ENCODE measurements at places on chromosomes 6 and 20.

DNA sequence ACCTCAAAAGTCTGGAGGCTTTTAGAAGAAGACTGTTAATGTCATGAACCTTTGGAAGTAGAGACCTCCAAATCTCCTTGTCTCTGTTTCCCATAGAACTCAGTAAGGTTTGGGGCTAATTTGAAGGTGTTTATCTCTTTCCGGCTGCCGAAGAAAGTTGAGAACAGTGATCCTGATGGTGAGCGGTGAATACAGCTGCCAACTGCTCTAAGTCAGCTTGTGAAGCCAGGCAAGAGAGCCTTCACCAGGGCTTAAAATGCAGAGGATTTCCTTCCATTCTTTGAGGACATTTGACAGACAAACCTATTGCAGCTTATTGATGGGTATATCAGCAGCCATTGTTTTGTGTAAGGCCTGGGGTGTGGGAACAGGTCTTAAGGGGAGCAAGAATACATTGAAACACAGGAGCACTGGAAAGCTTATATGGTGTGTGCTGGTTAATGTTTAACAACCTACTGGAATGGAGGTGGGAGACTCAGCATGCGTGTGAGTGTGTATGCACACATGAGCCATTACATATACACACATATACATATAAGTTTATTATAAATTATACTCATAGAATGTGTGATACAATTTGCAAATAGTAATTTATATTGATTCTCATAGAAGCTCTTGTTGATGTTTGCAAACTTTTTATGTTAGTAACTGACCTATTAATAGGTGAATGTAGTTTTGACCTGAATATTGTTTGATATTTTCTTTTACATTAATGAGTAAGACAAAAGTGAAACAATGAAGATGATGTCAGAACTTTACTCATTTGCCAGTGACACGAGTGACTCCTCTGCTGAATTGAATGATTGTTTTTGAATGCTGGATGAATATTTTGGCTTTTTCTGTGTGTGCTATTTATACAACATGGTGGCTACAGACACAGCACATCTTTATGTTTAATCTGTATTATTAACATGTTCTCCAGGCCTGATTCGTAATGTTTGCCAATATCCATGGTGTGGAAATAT, 18.1 kb downstream of the PLEKHG1 start:
- DNase-seq, result no peak

DNA sequence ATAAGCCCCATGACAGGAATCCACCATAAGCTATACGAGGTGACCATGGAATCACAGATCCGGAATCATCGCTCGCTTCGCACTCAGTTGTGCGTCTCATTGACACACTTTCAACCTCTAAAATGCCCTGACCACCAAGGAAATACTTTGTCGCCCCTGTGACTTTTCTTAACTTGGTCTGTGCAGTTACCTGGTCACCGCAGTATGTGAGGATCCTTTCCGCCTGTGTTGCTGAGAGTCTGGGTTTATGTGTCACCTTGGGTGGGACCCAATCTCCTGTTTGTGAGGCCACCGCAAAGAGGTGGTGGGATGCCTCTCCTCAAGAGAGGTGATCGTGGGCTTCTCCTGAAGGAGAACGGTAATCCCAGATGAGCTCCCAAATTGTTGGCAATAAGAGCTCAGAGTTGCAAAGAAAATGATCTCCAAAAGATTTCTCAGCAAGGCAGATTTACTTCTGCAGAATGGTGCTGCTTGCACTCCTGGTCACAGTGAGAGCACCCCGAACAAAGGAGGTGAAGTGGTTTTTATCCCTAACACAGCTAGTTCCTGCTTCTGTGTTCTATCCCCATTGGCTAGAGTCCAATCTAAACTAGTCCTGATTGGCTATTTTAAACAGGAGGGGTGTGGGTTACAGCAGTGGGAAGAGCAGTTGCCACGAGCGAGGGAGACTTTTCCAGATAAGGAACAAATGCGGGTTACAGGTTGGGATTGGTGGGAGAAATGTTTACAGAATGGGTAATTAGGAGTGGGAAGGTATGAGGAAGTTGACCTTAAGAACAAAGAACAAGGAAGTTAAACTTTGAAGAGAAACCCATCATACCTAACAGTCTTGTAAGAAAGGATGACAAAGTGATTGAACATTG, 9.1 kb upstream of the ZNFX1 start:
- DNase-seq, result no peak

- no peak for DNase-seq
These were observed 4.1 kb upstream of the AIF1 start for GRCh38 chr6:31610968-31611367.

DNA sequence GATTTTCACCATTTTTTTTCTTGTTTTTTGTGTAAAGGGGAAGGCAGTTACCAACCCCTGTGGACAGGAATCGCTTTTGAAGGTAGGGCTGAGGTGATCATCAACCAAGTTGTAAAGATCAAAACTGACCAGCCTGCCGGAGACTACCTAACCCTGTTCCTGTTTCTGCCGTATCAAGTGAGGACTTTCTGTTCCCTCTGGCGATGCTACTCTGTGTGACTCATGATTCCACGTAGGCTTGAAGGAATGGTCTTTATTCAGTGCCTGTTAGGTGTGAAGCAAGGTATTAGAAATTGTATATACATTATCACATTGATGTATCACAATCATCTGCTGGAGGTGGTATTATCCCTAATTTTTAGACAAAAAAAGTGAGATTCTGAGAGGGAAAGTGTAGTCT, 161.3 kb downstream of the SOX4 start:
- DNase-seq, result no peak

DNA sequence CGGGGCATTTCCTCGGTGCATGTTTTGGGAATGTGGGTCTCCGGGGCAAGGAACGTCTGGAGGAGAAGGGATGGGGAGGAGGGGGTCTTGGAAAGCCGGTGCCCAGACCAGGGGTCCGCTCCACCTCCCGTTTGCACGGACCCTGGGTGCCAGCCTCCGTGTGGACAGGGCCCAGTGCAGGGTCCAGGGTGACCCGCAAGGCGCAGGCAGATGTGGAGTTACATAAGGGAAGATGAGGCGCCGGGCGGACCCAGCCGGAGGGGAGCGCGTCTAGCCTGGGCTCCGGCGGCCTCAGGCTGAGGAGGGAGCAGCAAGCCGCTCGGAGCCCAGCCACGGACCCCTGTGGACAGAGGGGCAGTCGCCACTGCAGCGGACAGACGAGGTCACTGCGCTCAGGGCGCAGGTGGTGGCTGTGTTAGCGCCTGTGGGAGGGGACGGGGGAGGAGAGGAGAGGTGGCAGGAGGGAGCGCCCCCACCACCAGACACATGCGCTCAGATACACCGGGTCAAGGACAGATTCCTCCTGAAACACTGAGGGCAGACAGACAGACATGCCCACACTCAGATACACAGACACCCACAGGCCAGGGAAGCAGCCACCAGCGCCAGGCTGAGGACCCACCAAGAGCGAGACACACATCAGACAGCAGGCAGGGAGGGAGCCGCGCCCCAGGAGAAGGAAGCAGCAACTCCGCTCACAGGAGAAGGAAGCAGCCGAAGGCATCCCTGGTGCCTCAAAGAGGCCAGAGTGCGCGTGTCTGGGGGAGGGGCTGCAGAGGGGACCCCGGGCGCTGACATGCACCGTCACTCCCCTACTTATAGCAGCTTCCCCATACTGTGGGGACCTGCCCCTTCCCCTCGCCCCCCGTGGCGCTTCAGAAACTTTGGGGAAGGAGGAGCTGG, 839 bp upstream of the HRH3 start:
- no peak for DNase-seq

DNA sequence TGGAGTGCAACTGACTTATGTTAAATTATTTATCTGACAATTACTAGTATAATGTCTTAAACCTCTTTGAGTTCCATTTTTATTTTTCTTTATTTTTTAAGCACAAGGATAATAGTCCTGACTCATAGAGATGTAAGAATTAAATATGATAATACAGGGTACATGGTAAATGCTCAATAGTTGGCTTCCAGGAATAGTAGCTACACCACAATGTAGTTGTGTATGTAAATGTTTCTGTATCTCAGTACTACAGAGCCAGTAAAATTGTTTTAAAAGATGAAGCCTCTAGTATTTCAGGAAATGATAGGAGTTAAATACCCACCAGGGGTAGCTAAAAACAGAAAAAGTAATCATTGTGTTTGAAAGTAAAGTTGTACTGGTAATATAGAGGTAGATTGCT, 487.4 kb upstream of the IRAK1BP1 start:
- no peak for DNase-seq

GRCh38 chr6:75656479-75656878, 54.8 kb downstream of the SENP6 start:
- no peak for DNase-seq

DNA sequence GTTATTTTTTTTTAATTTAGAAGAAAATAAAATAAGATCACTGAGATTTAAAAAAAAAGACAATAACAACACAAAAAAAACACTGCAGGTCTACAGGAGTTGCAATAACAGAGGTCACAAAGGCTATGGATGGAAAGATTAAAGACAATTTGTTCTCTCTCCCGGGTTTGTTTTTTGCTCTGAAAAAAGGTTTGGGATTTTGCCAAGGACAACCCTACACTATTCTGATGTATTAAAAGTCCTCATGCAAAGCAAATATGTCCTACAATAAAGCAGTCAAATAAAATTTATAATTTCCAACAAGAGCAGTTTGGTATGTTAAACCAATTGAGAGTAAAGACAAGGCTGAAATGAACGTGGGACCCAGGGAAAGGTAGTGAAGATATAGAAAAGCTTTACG, 55.6 kb downstream of the PTPRK start:
- DNase-seq, result no peak

GRCh38 chr20:17765017-17765416, 65.3 kb downstream of the BANF2 start:
- DNase-seq, result no peak

- DNase-seq, result no peak
These were observed 313.4 kb upstream of the PLCB4 start for GRCh38 chr20:8755340-8756118.

- DNase-seq, result no peak
These were observed 11.3 kb downstream of the RBM38 start for GRCh38 chr20:57402206-57403125.

DNA sequence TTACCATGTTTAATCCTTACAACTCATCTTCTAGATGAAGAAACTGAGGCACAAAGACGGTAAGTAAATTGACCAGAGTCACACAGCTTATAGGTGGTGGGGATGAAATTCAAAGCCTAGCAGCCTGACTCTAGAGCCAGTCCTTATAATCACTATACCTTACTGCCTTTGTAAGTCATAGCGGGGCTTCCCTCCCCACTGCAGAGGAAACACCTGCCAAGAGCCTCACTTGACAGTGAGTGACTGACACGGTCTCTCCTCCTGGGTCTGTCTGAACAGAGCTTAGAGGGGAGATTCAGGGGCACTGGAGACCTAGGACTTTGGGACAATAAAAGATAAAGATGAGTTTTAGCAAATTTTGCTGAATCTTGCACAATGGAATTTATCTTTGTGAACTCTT, 12.8 kb downstream of the SUN5 start:
- no peak for DNase-seq

Data from activated CD4-positive, CD25-positive, alpha-beta regulatory T cell (primary cell).